ENCODE measurements at places on chromosomes 6 and 20. TPM values are rescaled to one million over a fixed set of nuclear protein-coding genes. Genes with fewer than 3 reads are reported as not detected.
A peak's percentile ranks its signal among the peaks of the same experiment; 100 is the strongest.

Gene C6orf58
- total RNA-seq, result not detected

Gene PHACTR1
- total RNA-seq, result 91.0 TPM

DNA sequence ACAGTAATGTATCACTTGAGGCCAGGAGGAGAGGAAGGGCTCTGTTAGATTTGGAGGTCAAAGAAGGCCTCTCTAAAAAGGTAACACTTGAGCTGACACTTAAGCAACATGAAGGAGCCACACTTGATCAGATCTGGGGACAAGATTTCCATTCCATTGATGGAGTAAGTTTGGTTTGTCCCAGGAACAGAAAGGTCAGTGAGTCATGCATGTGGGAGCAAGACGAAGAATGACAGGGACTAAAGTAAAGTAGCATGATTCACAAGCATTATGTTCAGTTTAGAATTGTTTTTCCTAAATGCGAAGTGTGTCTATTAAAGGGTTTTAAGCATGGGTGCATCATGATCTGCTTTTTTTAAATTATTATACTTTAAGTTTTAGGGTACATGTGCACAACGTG is 47.4 kb downstream of the COL21A1 start:
- H3K36me3 ChIP-seq, result no peaks in the 10 kb centered on the region
- no peak overlapping the region for H3K27ac ChIP-seq
- H3K4me1 ChIP-seq, result no peaks in the 10 kb centered on the region
- no peak overlapping the region for H3K4me3 ChIP-seq
- DNase-seq, result no peak

- H3K4me1 ChIP-seq, result no peaks in the 10 kb centered on the region
- no peak overlapping the region for H3K4me3 ChIP-seq
- H3K27ac ChIP-seq, result no peak overlapping the region
- H3K36me3 ChIP-seq, result no peaks in the 10 kb centered on the region
These were observed 465.4 kb downstream of the CD109 start for GRCh38 chr6:74161380-74161779.

Gene PTGIS
- total RNA-seq, result 41.2 TPM

- H3K4me1 ChIP-seq, result peaks cover 19% of the 10 kb centered on the region
- peak overlapping the region; percentile 81 for H3K27ac ChIP-seq
- no peaks in the 10 kb centered on the region for H3K27me3 ChIP-seq
- DNase-seq, result peak; percentile 90
- peak overlapping the region; percentile 63 for H3K4me3 ChIP-seq
These were observed 11.0 kb downstream of the UNC5CL start for GRCh38 chr6:41027799-41028560.

DNA sequence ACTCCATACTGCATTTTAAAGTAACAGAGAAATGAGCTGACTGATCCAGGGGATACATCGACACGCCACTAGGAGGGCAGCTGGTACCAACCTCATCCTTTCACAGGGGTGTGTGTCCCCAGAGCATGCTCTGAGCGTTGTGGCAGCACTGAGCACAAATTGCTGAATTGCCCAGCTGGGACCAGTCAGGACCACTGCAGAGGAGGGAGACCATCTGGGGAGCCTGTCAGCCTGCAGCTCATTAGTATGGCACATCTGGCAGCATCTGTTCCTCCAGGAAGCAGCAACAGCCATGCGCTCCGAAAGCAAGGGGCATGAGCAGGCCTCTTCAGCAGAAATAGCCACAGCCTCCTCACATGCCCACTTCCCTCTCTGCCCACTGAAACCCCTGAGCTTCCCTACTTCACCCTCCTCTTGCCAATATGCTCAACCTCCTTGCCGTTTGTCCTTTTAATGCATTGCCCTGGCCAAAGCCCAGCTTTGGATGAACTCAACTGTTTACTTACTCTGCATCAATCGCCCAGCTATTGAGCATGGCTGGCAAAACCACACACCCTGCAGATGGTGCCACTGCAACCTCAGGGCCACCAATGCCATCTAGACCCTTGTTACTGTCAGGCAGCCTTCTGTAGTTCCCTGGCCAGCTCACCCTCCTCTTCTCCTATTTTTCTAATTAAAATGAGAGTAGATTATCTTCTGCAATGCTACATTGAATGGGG is 77.6 kb upstream of the NEDD9 start:
- no peaks in the 10 kb centered on the region for H3K4me1 ChIP-seq
- H3K27ac ChIP-seq, result peak overlapping the region; percentile 0
- H3K27me3 ChIP-seq, result no peaks in the 10 kb centered on the region
- no peak overlapping the region for H3K4me3 ChIP-seq
- peak; percentile 54 for DNase-seq

DNA sequence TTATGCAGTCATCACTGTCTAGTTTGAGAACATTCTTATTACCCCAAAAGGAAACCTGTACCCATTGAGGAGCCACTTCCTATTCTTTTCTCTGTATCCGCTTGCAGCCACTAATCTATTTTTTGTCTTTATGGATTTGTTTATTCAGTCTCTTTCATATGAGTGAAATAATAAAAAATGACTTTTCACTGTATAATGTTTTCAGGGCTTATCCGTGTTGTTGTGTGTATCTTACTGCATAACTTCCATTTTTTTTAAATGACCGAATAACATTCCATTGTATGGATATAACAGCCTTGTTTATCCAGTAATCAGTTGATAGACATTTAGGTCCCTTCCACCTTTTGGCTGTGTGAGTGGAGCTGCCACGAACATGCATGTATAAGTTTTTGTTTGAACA is 86.6 kb downstream of the ZFAND3 start:
- no peak overlapping the region for H3K4me3 ChIP-seq
- H3K27me3 ChIP-seq, result no peaks in the 10 kb centered on the region
- H3K36me3 ChIP-seq, result no peaks in the 10 kb centered on the region
- peaks cover 13% of the 10 kb centered on the region for H3K4me1 ChIP-seq

DNA sequence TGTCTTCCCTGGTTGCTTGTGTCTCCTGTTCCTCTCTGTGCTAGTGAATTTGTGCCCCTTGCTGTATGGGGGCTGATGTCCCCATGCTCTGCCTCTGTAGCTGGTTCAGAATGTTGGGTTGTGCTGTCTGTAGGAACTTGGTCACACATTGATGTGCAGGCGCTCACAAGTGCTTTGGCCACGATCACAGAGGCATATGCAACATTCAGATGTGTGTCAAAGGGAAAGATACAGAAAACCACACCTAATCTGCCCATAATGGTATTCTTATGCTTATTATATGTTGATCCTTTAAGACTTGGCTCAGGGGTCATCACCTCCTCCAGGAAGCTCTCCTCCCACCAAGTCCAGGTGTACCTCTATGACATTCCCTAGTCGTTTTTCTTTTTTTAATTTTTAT is 17.1 kb upstream of the DHX35 start:
- no peaks in the 10 kb centered on the region for H3K4me1 ChIP-seq
- H3K36me3 ChIP-seq, result no peaks in the 10 kb centered on the region
- H3K27ac ChIP-seq, result no peak overlapping the region
- DNase-seq, result no peak
- H3K27me3 ChIP-seq, result no peaks in the 10 kb centered on the region
- H3K4me3 ChIP-seq, result no peak overlapping the region

DNA sequence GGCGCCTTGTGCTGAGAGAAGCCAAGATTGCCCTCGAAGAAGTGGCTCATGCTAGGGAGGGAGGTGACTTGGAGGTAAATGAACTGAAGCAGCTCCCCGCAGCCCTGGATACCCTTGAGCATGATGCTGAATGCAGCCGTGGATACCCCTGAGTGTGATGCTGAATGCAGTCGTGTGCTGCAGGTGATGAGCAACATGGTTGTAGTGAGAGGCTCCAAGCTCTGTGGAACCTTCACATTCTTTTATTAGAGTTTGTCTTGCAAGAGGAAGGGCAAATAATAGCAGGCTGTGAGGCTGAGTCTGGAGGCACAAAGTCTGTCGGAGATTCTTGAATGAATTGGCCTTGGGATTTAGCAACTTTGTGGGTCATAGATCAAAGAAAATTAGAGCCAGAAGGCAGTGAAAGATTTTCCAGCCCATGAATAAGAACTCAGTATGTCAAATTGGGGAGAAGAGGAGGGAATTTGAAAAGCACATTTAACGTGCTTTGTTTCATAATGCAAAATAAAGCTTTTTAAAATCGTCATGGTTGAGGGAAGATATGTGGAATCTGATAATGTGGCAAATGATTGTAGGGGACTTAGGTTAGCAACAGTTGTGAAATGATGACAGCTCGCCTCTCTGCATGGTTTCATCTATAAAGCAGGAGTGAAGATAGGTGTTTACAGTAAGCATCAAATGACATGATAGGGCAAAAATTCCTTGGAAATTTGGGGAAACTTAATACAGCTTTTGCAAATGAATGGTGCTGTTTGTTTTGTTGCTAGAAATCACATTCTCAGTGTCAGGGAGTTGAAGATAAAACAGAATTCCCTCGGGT is 120.1 kb upstream of the TIAM2 start:
- no peak overlapping the region for H3K27ac ChIP-seq
- no peaks in the 10 kb centered on the region for H3K27me3 ChIP-seq
- H3K4me3 ChIP-seq, result no peak overlapping the region
- H3K4me1 ChIP-seq, result no peaks in the 10 kb centered on the region
- no peak for DNase-seq

GRCh38 chr6:152904678-152905077 is 78.2 kb downstream of the FBXO5 start:
- H3K27ac ChIP-seq, result no peak overlapping the region
- no peaks in the 10 kb centered on the region for H3K4me1 ChIP-seq
- no peaks in the 10 kb centered on the region for H3K36me3 ChIP-seq
- no peak overlapping the region for H3K4me3 ChIP-seq

GRCh38 chr6:114650891-114651290 is 308.1 kb upstream of the HS3ST5 start:
- H3K27me3 ChIP-seq, result no peaks in the 10 kb centered on the region
- H3K27ac ChIP-seq, result no peak overlapping the region
- H3K36me3 ChIP-seq, result no peaks in the 10 kb centered on the region
- H3K4me1 ChIP-seq, result no peaks in the 10 kb centered on the region
- no peak for DNase-seq
- no peak overlapping the region for H3K4me3 ChIP-seq

DNA sequence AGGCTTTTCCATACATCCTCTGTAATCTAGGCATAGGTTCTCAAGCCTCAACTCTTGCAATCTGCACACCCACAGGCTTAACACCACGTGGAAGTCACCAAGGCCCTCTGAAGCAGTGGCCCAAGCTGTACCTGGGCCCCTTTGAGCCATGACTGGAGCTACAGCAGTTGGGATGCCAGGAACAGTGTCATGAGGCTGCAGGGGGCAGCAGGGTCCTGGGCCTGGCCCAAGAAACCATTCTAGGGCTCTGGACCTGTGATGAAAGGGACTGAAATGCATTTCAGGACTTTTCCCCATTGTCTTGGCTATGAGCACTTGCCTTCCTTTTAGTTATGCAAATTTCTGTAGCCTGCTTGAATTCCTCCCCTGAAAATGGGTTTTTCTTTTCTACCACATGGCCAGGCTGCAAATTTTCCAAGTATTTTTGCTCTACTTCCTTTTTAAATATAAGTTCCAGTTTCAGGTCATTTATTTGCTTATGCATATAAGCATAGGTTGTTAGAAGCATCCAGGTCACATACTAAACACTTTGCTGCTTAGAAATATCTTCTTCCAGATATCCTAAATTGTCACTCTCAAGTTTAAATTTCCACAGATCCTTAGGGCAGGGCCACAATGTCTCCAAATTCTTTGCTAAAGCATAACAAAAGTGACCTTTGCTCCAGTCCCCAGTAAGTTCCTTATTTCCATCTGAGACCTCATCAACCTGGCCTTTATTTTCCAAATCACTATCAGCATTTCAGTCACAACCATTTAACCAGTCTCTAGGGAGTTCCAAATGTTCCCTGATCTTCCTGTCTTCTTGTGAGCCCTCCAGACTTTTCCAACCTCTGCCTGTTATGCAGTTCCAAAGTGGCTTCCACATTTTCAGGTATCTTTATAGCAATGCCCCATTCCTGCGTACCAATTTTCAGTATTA is 48.6 kb upstream of the CD2AP start:
- no peaks in the 10 kb centered on the region for H3K4me1 ChIP-seq
- H3K27me3 ChIP-seq, result no peaks in the 10 kb centered on the region
- no peak overlapping the region for H3K27ac ChIP-seq
- no peaks in the 10 kb centered on the region for H3K36me3 ChIP-seq
- no peak overlapping the region for H3K4me3 ChIP-seq

GRCh38 chr20:20010639-20011500 is 6.3 kb upstream of the NAA20 start:
- peaks cover 31% of the 10 kb centered on the region for H3K4me1 ChIP-seq
- no peak overlapping the region for H3K4me3 ChIP-seq
- peak overlapping the region; percentile 15 for H3K27ac ChIP-seq
- no peaks in the 10 kb centered on the region for H3K27me3 ChIP-seq
- no peaks in the 10 kb centered on the region for H3K36me3 ChIP-seq

DNA sequence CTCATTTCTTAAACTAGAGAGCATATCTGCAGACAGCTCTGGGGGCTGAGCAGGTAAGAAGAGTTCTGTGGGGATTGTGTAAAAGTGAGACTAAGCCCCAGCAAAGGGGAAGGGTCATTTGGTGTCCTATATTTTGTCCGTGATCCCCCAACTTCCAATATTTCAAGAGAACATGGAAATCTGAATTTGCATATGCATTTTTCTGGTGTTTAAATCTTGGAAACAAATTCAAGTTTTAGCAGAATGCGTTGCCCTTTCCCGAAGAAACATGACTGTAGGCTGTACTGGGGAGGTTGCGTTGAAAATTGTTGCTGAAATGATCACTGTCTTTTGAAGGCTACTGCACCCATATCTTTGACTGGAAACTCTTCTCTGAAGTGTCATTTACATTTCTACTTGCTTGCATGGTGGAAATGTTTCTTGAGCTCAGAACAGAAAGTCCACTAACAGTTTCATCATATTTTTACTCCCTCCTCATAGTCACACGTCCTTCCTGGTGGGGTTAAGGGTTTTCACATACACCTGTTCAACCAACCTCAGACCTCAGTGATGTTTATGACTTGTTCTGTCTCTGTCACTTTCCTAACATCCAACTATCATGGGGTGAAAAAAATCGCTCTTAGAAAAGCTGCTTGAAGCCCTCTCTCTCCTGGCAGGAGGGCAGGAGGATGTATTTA is 140.3 kb downstream of the BCAS1 start:
- H3K27me3 ChIP-seq, result no peaks in the 10 kb centered on the region
- no peak overlapping the region for H3K4me3 ChIP-seq
- DNase-seq, result no peak

Gene NCOA6
- 27.1 TPM for total RNA-seq

- DNase-seq, result no peak
- H3K27me3 ChIP-seq, result no peaks in the 10 kb centered on the region
- no peak overlapping the region for H3K27ac ChIP-seq
- no peaks in the 10 kb centered on the region for H3K36me3 ChIP-seq
These were observed 32.3 kb downstream of the C20orf203 start for GRCh38 chr20:32641464-32641863.

GRCh38 chr6:166097914-166098522 is 69.6 kb downstream of the TBXT start:
- DNase-seq, result peak; percentile 68
- peaks cover 10% of the 10 kb centered on the region for H3K27me3 ChIP-seq
- H3K27ac ChIP-seq, result no peak overlapping the region
- H3K36me3 ChIP-seq, result no peaks in the 10 kb centered on the region
- H3K4me1 ChIP-seq, result no peaks in the 10 kb centered on the region

GRCh38 chr6:71114986-71115385 is 158.1 kb upstream of the B3GAT2 start:
- H3K4me3 ChIP-seq, result no peak overlapping the region
- H3K27me3 ChIP-seq, result no peaks in the 10 kb centered on the region
- no peaks in the 10 kb centered on the region for H3K36me3 ChIP-seq

- no peaks in the 10 kb centered on the region for H3K36me3 ChIP-seq
- no peaks in the 10 kb centered on the region for H3K4me1 ChIP-seq
- no peak for DNase-seq
- no peak overlapping the region for H3K27ac ChIP-seq
- H3K27me3 ChIP-seq, result no peaks in the 10 kb centered on the region
- no peak overlapping the region for H3K4me3 ChIP-seq
These were observed 329.5 kb downstream of the TPBG start for GRCh38 chr6:82693094-82693493.

Data from lower lobe of right lung (tissue), 2 donors.